Stimulated activated CD8-positive, alpha-beta memory T cell treated with anti-CD3 and anti-CD28 coated beads, Interleukin-2, amount 100 ng/mL, for 1 hour (primary cell): ENCODE measurements at places on chromosomes 2 and 18.

- DNase-seq, result no peak
These were observed 31.0 kb downstream of the KIF1A start for GRCh38 chr2:240789051-240789453.

DNA sequence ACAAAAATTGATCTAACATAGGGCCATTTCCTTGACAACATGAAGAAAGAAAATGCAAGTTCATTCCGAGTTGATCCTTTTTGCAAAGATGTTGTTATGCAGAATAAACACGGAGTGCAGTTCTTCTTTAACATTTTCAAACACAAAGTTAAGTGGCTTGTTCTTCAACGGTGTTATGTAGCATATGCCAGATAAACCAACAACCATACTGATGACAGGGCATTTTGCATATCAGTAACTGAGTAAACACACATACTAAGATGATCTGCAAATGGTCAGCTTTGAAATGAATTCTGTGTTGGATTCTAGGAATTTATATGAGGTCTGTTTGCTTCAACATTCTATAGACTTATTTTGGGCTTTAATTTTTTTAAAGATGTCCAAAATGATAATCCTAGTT lies 266.4 kb downstream of the GPD2 start:
- no peak for DNase-seq

- DNase-seq, result no peak
These were observed 85.6 kb downstream of the MOGAT1 start for GRCh38 chr2:222756951-222757650.

GRCh38 chr2:36074008-36074407 lies 281.6 kb upstream of the CRIM1 start:
- no peak for DNase-seq

DNA sequence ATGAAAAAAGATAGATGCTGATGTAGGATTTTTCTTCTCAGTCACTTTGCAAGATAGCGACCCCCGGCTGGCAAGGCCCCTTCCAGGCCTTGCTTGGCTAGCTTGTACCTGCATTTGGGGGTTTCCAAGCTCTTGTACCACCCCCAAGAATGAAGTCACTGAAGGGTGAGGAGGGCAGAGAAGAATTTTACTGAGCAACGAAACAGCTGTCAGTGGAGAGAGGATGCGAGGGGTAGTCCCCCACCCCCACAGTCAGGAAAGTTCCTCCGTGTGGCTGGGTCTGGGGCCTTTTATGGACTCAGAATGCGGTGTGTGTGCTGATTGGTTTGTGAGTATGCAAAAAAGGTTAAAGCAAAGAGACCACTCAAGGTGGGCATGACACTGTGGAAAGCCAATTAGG lies 382.0 kb downstream of the GPD2 start:
- DNase-seq, result no peak

DNA sequence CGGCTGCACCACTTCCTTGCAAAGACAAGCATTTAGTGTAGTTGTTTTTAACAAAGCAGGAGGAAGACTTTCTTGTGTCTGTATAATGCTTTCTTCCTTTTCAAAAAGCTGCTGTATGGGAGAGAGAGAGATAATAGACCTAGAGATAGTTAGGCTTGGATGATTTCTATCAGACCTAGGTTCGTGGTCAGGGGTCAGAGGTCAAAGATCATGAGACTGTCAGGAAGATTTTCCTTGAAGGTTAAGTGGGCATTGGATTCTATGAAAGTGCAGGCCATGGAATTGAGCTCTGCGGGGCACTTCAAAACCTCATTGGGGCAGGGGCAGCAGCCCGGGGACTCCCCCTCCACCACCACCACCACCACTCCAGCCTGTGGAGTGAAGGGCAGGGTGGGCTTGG lies 164.6 kb downstream of the CTIF start:
- no peak for DNase-seq

DNA sequence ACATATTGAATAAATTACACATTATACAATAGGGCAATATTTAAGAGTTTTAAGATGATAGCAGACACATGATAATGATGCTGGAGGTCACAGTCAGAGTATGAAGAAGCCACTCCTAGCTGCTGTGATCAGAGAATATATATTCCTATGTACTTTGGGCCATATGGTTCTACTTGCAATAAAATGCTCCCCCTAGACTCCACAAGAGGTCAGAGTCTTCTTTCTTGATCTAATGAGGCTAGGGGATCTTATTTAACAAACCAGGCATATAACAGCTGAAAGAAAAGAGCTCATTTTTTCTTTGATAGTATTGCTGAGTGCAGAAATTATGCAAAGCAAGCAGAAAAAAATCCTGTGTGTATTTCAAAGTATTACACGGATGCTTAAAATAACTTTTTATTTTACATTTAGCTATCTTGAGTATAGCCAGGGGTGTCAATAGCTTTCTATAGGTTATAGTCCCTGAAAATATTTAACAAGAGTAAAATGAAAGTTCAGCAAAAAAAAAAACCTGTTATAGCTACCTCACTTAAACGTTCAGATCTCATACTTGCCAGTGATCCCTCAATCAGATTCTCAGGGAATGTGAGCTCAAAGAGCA lies 748.7 kb upstream of the CHAC2 start:
- no peak for DNase-seq

DNA sequence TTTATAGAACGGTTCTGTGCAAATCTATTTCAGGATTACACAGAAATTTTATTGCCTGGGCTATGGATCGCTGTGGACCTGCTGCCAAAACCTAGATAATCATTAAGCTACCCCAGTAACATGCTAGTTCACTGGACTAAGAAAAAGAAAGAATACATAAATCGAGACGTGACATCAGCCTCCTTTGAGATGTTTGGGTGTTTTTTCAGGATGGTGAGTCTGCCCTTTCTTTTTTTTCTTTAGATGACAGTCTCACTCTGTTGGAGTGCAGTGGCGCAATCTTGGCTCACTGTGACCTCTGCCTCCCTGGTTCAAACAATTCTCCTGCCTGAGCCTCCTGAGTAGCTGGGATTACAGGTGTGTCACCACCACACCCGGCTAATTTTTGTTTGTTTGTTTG lies 52.0 kb downstream of the FHOD3 start:
- DNase-seq, result no peak
